Frontal cortex (tissue), 4 donors: ENCODE measurements at places on chromosomes 16 and 17.

DNA sequence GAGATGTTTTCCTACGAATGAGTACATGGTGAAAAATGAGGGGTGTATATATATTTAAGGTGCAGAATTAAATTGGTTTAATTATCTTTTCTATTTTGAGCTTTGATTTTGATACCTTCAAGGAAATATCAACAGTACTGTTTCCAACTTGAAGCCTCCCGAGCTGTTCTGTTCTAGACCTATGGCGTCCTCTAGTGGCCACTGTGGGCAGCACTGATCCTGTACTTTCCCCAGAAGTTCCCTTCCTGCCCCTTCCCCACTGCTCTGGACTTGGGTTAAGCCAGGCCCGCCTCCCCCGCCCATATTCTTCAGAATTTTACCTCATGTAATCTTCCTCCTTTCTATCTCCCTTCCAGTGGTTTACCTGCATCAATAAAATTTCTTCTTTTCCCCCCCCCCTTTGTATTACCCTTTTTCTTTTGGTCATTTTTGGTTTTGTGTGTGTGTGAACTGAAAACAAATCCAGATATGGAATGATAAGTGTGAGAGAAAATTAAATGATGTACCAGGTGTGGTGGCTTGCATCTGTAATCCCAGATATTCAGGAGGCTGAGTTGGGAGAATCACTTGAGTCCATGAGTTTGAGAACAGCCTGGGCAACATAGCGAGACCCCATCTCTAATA lies 1643.5 kb downstream of the TP53TG3F start:
- no peak for DNase-seq

DNA sequence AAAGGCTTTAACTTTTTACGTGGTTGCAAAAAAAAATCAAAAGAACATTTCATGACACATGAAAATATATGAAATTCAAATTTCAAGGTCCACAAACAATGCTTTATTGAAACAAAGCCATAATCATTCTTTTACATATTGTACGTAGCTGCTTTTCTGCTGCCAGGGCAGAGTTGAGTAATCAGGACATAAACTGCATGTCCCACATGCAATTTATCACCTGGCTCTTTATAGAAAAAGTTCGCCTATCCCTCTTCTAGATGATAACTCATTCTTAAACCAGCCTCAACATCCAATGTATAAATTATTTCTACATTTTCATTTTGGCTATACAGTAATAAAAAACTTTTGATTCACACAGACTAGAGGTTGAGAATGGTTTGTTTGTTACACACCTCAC lies 154.9 kb downstream of the AXIN2 start:
- no peak for DNase-seq

DNA sequence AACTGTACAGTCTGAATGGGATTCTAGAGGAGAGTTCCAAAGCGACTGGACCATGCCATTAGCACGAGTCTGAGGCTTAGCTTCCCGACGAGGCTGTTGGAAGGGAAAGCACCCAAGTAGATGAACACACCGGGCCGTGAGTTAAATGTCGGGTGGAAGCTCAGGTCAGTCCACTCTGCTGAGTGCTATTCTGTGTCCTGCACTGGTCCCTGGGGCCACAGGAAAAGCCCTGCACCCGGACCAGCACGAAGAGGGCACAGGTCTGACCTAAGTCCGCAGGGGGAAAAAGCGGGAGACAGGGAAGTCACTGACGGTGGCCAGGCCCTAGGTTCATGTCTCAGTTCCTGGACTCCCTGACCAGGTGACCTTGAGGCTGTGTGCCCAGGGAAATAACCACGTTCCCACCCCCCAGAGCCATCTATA lies 44.1 kb upstream of the RBFOX3 start:
- DNase-seq = no peak

- no peak for DNase-seq
Observed at GRCh38 chr17:187130-187529, 5.7 kb upstream of the DOC2B start.

DNA sequence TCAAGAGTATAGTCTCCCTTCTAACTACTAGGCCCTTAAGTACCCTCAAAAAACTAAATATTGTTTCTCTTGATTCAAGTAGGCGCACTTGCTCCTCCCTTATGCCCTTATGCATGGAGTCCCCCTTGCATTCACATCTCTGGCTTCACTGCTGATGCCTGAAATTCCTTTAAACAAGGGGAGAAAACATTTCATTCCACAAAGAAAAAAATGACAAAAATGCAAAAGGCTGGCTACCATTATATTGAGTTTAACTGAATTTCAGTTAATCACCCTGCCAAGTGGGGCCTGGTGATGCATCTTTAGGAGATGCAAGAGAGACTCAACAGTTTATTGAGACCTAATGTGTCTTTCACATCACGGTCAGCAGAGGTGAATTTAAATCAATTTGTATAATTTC lies 35.6 kb downstream of the CRLF3 start:
- DNase-seq = no peak

DNA sequence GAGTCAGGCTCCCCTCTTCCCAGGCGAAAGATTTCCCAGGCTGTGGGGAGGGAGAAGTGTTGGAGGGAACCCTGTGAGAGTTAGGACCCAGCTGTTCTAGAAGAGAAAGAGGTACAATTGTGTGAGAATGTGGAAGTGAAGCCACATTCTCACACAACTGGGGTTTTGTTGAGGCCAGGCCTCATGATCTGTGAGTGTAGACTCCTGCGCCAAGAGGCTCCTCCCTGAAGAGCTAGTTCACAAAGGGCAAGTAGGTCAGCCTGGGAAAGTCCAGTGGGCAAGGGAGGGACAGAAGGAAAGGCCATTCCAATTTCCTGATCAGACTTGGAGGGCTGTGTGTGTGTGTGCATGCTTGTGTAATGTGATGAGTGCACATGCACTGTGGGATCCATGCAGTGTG lies 15.2 kb downstream of the CD300LF start:
- no peak for DNase-seq

- no peak for DNase-seq
Observed at GRCh38 chr17:4710693-4711634, 532 bp downstream of the ARRB2 start.

DNA sequence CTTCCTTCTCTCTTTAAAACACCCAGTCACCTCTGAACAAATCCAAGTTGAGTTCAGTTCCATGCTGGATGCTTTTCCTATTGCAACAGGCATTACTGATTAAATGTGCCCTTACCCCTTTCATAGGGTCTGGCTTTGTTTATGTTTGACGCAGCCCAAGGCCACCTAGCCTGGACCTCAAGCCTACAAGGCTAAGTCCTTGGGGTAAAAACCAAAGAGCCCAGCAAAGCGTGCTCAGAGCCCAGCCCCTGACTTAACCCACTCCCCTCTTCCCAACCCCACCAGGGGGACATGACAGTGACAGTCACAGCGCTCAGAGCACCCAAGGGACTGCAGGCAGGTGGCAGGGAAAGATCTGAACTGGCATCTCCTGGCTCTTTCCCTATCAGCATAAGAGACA lies 200.6 kb downstream of the XYLT1 start:
- no peak for DNase-seq

DNA sequence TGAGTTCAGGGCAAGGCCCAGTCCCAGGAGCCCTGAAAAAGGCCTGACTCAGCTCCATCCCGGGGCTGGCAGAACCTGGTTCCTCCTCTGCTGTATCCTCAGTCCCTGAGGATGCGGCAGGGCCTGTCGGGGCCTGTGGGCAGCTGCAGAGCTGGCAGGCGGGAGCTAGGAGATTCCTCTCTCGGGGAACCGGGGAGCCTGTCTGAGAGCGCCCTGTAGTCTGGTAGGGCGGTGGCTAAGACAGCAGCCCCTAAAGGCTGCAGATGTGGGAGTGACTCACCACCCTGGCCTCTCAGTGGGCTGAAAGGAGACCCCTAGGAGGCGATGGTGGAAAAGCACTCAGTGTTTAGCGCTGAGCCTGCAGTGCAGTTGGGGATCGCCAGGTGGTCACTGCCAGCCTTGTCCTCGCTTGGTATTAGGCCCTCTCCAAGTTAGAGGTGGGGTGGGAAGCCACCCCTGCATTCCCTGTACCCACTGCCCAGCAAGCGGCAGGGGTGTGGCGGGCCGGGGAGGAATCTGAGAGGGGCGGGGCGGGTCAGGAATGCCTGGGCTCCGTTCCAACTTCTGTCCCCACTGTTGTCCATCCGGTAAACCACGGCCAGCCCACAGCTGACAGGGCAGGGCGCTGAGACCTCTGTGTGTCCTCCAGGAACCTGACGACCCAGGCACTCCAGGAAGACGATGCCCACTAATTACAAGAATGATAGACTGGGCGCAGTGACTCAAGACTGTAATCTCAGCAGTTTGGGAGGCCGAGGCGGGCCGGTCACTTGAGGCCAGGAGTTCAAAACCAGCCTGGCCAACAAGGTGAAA lies 29.5 kb upstream of the CDH1 start:
- DNase-seq = no peak

DNA sequence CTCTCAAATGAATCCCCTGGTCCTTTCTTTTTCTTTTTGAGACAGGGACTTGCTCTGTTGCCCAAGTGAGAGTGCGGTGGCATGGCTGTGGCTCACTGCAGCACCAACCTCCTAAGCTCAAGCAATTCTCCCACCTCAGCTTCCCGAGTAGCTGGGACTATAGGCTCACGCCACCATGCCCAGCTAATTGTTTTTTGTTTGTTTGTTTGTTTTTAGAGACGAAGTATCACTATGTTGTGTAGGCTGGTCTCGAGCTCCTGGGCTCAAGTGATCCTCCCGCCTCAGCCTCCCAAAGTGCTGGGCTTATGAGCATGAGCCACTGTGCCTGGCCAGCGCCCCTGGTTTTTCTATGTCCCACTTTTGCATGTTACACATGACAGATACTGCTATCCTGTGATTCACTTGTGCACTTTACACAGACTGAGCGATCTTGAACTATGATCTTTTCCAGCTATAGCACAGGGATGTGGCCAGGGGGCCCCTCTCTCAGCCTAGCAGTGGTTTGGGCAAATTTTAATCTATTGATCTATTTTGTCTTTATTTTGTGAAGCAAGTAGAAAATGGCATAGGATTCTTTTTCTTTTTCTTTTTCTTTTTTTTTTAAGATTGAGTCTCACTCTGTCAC lies 31.3 kb upstream of the MLKL start:
- no peak for DNase-seq

GRCh38 chr17:29154516-29155226 lies 25.5 kb downstream of the MYO18A start:
- DNase-seq = no peak

GRCh38 chr17:81537343-81537855 lies 9.2 kb downstream of the FSCN2 start:
- no peak for DNase-seq

DNA sequence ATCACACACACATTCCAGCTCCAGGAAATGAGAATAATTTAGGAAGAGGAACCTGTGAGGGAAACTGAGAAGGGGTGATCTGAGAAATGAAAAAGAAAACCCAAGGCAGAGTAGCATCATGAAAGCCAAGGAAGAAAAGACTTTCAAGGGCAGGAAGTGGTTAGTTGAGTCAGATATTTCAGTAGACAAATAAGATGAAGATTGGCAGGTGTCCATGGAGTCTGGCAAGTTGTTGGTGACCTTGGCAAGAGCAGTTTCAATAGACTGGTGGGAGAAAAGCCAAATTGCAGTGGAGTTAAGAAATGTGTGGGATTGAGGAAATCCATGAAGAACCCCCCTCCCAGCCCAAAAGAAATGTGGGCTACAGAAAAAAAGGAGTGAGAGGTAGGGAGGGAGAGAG lies 10.7 kb downstream of the GNAO1 start:
- no peak for DNase-seq

- peak; percentile 33 for DNase-seq
Observed at GRCh38 chr17:34306466-34306865, 12.8 kb upstream of the CCL8 start.

DNA sequence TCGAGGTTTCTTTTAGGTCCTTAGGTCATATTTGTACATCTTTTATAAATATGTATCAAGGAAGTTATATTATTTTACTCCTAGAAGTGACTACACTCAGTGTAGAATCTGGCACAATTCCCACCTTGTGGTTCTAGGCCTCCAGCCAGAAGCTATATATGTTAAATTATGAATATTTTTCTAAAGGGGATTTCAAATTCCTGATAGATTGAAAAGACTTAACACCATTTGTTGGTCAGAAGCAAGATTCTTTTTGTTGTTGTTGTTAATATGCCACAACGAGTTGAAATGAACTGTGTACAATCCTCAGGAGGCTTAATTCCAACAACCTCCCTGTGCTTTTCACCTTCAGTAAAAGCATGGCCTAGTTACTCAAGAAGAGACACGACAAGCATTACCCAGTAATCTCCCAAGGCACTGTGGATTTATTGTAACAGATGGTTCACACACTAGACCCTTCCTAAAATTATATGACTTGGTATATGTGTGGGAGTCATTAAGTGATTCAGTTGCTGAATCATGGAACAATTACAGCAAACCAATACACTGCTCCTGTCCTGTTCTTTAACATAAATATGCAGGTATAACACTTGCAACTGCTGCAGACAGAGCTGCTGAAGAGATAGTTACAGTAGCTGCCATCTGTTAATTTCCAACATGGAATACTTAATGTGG lies 964.4 kb upstream of the GOT2 start:
- DNase-seq = no peak

DNA sequence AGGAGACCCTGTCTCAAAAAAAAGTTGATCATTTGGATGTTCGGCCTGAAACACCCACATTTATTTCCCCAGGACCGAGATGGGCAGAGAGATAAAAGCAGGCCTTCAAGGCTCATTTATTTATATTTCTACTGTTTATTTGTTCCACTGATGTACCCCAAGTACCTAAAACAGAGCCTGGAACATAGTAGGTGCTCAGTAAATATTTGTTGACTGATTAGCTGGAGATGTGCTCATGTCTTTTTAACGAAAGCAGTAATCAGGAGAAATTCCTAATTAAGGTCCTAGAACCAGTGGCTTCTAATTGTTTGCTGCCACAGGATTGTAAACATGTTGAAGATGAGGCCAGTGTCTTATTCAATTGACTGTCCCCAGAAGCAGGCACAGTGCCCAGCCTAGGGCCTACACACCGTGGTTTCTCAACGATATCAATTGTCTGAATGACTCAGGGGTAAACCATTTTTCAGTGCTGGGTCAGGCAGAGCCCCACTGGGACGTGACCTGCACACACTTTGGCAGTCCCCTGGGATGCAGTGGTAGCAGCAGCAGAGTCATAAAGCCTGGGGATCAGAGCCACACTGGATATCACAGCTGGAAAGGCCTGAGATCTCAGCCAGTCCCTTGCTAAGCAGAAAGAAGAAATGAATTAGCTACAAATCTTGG lies 34.8 kb downstream of the SOST start:
- no peak for DNase-seq

GRCh38 chr16:65751622-65752521 lies 614.6 kb upstream of the CDH5 start:
- no peak for DNase-seq
